MG63 (cell line): ENCODE measurements at places on chromosomes 6 and 20.

DNA sequence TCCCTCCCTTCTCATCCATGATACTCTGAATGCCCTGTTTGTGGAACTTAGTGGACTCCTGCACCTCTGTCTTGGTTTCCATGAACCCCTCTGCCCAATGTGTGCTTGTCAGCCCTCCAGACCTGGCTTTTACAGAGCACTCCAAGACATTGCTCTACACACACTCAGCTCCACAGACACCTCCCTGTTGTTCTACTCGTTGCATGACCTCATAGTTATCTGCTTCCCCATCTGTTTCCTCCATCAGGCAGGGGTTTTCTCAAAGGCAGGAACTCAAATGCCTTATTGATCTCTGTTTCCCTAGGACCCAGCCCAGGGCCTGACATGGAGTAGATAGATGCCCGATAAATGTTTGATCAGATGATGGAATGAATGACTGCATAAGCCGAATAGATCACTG lies 13.3 kb downstream of the PLCG1 start:
- no peak for DNase-seq

- DNase-seq: no peak
These were observed 60.5 kb upstream of the PRDM1 start for GRCh38 chr6:106025655-106026054.

DNA sequence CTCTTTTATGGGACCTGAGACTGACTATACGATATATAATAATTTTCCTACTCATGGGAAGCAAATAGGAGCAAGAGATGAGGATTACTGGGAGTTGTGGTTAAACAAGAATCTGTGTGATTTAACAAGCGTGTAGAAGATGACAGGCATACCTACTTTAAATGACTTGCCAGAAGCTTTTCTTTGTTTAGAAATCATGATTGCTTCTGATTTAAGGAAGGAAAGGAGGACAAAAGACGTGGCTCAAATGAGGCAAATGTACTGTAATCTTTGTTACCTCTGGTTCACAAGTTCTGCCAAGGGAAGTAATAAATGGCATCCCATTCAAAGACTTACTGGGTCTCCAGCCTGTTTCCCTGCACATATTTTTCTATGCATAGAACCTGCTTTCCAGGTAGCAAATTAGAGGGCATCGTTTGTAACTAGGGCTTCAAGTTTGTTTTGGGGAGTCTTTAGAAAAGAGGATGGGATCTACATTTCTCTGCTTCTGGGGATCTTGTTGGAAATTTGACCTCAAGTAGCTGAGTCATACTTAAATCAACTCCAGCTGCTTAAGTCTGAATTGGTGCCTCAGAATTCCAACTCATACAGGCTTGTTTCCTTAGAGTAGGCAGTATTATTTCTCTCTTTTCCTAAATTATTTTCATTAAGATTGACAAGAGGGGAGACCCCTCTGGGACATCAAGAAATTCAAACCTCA lies 2.9 kb upstream of the TRMT11 start:
- DNase-seq: no peak

GRCh38 chr20:17837179-17837578 lies 131.4 kb downstream of the SNX5 start:
- DNase-seq: no peak

- peak; percentile 38 for DNase-seq
These were observed 22.2 kb downstream of the RWDD2A start for GRCh38 chr6:83215131-83216047.

DNA sequence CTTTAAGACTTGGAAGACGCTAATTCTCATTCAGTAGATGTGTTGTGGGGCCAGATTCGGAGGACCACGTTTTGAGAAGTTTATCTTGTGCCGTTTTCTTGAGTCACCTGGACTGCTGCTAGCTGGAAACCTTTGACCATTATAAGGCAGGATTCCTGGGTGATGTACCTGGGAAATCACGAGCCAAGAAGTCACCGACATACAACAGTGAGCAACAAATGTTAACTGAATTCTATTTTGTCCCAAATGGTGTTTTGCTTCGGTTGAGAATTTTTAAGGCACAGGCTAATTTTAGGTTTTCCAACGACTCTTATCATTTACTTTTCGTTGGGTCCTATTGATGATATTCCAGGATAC lies 93.4 kb upstream of the BTN3A2 start:
- DNase-seq: no peak

GRCh38 chr20:62550087-62550632 lies 74.4 kb upstream of the GATA5 start:
- DNase-seq: no peak

DNA sequence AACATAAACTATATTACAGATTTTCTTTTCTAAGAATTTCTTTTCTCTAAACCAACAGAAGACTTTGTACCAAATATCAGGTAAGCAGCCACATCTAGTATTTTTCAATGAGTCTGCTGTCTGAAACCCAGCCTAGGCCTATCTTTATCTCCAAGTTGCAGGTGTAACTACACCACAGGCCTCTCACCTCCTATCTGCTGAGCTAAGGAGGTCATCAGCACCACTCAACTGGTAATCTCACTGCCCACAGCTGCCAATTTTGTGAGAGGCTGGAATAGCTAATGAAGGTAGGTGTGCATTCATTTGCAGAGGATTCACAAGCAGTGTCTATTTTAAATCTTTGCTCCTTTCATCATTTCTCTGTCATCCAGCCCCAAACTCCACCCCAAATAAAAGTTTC lies 584.8 kb downstream of the HDGFL1 start:
- DNase-seq: no peak

GRCh38 chr6:37960139-37960935 lies 140.8 kb downstream of the ZFAND3 start:
- DNase-seq: no peak

- DNase-seq: no peak
These were observed 336.6 kb downstream of the SYNE1 start for GRCh38 chr6:152300517-152300916.

- no peak for DNase-seq
These were observed 23.5 kb downstream of the RUNX2 start for GRCh38 chr6:45351667-45352066.

- no peak for DNase-seq
These were observed 83.1 kb downstream of the THBS2 start for GRCh38 chr6:169170583-169170955.

DNA sequence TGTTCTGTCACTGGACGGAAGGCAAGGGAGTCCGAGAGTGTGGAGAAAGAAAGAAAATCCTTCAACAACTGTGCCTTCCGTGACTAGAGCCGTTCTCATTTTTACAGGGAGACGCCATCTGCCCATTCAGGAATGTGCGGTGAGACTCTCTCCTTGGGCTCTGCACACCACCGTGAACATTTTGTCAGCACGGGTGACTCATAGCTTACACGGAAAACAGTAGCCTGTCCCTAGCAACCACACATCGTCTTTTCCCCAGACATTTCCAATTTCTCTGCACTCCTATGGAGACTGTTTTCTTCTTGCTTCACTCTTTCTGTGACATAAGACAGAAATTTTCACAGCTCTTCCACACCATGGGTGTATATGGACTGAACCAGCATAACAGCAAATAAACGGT lies 55.1 kb downstream of the TBXT start:
- DNase-seq: peak; percentile 83

GRCh38 chr6:56297022-56297989 lies 49.9 kb upstream of the COL21A1 start:
- DNase-seq: no peak

DNA sequence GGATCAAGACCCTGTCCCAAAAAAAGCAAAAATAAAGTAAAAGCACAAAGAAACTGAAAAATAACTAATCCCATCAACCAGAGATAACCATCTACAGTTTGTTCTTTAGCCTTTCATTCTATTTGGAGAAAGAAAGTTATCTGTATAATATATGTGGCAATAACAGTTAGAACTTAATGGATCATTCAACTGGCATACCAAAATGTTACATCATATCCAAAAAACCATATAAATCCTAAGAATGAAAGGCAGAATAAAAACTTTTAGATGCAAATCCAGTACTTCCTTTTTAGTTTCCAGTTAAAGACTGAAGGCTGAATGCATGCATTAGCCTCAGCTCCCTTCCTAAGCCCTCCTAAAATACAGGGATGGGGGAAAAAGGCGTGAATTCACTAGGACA lies 25.2 kb downstream of the ILRUN start:
- DNase-seq: no peak

DNA sequence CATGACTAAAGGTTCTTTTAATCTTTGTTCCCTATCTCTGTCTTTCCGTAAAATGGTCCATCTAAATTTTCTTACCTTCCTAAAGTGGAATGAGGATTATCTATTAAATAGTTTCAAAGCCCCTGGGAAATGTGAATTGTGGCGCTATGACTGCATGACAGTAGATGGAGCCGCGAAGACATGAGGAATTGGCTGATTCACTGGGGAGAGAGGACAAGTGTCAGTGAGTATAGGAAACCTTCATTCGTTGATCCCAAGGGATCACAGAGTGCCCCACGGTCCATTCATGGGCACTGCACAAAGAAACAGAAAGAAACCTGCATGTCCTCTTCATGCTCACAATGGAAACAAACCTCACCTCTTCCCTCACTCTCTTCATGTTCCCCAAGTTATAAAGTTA lies 479.3 kb upstream of the BTBD3 start:
- DNase-seq: no peak
